ENCODE measurements at places on chromosomes 16 and 17.

DNA sequence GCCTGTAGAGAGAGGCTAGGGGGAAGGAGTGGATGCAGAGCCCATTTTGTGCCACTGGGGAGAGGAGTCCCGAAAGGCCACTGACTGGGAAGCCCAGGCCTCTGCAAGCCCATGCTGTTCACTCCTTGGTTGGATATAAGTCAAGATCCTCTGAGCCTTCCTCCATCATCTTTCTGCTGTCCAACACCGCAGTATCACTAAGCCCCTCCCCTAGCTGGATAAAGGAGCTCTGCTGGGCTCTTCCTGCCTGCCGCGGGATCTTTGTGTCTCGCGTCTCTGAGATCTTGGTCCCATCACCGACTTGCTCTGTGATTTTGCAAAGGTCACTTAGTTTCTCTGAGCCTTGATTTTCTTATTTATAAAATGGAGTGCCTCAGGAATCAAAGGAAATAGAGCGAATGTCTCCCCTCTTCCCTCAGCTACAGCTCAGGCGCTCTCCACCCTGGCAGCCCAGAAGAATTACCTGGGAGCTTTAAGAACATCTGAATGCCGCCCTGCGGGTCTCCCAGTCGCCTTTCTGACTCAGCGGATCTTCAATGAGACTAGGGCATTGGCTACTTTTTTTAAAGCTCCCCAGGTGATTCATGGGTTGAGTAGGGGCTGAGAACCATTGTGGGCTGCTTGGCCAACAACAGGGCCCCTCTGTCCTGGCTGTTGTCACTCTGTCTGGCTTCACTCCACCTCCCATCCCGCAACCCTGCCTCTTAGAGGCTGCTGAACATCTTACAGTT, 25.2 kb upstream of the TMEM220 start:
- DNase-seq, result no peak

- DNase-seq, result no peak
Measured at GRCh38 chr17:35006961-35007360, 26.6 kb downstream of the LIG3 start.

- no peak for DNase-seq
Measured at GRCh38 chr16:1642148-1642547, 30.0 kb downstream of the CRAMP1 start.

GRCh38 chr17:66275651-66276050, 26.8 kb upstream of the PRKCA start:
- DNase-seq, result peak; percentile 3

GRCh38 chr16:29804455-29805231, 1.7 kb upstream of the MAZ start:
- no peak for DNase-seq

GRCh38 chr16:19639986-19640421, 78.0 kb downstream of the KNOP1 start:
- DNase-seq, result no peak

DNA sequence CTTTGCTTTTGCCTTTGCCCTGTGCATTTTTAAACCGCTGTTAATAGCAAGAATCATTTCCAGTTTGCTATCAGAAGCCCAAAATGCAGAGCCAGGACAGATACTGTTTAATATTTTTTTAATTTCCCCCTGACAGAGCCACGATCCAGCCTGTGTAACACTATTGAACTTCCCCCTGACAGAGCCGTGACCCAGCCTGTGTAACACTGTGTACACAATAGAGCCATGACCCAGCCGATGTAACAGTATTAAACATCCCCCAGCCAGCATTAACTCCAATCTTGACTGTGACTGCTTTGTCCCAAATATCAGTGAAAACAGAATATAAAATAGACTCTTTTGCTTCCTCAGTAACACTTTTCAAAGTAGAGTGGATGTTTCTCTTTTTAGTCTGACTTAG, 607.9 kb upstream of the CDH5 start:
- DNase-seq, result no peak

- no peak for DNase-seq
Measured at GRCh38 chr17:6098823-6099180, 28.6 kb downstream of the WSCD1 start.

DNA sequence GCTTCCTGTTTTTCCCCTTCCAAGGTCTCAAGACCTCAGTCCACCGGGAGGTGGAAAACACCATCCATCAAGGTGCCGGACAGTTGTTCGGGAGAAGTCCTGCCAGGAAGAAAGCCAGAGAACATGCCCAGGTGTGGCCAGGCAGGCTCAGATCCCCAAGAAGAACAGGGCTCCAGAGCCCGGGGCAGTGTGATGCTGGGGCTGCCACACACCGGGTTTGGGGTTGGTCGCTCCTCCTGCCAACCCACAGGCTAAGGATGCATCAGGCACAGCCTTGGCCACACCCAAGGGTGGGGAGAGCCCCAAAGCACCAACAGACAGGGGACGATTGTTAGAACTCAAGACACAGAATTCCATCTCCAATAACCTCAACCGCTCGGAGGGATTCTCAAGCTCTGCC, 19.7 kb downstream of the ZFHX3 start:
- no peak for DNase-seq

GRCh38 chr16:2520784-2521531, 787 bp downstream of the AMDHD2 start:
- no peak for DNase-seq

GRCh38 chr17:77802811-77803220, 155.7 kb upstream of the TNRC6C start:
- no peak for DNase-seq

DNA sequence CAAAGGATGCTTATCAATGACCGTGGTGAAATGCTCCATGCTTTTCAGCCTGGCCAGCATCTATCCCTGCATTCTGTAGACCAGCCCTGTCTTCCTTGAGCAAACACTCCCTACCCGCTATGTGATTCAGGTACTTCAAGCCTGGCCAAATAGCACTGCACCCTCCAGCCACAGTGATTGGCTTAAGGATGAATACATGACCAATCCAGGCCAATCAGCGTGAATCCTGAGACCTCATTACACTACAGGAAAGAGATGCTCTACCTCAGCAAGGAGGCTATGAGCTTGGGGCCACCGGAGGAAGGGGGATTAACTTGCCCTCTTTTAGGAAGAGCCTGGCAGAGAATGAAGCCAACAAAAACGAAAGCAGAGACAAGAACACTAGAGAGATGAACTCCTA, 162.5 kb downstream of the ZNF423 start:
- DNase-seq, result no peak

DNA sequence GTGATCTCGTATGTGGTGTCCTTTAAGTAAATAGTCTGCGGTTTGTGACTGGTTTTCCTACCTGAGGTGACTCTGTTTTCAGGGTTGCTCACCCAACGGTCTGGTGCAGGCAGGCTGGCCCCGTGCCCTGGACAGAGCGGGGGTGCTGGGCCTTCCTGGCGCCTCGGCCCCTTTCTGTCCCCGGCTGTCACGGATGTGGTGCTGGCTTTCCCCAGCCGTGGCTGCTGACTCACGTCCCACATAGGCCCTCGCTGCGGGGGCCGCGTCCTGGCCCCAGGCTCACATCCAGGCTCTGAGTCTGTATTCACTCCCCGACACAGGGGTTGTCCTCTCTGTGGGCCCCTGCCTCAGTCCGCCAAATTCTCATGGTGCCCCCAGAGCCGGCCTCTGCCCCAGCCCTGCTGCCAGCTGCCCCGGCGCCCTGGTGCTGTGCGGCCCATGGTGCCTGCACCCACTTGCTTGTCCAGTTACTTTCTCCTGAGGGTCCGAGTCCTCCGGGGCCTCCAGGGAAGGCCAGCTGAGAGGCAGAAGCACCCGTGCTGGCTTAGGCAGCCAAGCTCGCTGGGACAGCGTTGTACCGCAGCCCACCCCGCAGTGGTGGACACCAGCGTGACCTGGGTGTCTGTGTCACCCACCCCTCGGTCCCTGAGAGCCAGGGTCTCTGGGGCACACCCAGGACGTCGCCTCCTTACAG, 5.9 kb downstream of the CHMP6 start:
- DNase-seq, result no peak

GRCh38 chr16:947255-947921, 23.4 kb downstream of the LMF1 start:
- no peak for DNase-seq

GRCh38 chr16:89193576-89194293, 6.6 kb downstream of the SLC22A31 start:
- DNase-seq, result no peak

DNA sequence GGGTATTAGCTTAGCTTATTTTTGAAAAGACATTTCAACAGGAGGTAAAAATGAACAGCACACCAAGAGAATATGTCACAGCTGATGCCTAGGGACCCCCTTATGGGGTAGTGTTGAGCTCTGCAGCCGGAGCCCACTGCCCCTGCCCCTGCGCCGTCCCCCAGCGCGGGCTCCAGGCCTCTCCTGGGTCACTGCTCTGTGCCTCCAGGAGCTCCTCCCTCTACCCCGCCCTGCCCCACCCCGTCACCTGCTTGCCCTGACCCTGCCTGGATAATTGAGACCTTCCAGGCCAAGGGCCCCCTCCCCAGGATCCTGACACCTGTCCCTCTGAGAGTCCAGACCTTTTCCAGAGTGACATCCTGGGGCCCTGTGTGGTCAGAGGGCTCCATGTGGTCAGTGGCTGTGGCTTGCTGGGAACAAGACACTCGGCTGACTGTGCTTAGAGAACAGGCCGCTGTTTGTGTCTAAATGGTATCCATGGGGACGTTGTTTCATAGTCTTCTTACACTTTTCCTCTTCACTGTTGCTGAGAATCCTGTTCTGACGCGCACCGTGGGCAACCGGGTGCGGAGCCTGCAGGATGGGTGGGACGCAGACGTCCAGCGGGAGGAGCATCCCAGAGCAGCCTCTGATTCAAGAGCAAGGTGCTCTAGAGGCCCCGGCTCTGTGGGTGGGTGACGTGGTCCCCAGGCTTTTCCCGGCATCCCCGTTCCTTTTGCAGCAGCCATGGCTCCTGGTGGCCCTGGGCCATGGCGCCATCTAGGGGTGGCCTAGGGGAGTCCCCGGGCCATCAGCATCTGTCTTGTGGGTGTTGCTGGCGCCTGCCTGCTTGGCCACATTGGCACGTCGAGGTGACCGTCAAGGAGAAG, 20.0 kb upstream of the WFIKKN1 start:
- DNase-seq, result peak; percentile 38

DNA sequence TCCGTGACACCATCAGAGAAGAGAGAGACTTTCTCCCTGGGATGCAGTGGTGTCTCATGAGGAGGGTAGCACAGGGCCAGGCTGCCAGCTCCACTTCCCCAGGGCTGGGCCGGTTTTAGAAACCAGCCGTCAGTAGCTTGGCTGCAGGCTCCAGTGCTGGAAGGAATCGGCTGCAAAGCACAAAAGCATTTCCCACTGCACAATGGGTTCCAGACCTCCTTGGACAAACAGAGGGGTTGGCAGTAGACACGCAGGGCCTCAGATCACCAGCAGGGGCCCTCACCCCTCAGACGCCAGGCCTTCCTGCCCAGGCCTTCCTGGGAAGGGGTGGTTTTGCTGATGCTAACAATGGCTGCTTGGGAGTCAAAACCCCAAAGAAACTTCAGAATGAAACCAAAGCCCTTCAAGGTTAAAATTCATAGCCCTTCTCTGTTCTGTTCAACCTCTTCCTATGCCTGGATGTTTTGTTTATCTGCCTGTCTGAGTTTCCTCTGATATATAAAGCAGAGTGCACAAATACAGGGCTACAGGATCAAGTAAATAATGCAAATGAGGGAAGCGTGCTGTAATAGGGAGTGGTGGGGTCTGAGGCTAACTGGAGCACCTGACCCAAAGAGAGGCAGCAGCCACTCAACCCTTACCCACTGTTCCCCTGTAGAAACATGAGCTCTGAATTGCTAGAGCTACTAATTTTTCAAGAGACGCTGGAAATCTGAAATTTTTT, 26.2 kb downstream of the TEKT5 start:
- no peak for DNase-seq

DNA sequence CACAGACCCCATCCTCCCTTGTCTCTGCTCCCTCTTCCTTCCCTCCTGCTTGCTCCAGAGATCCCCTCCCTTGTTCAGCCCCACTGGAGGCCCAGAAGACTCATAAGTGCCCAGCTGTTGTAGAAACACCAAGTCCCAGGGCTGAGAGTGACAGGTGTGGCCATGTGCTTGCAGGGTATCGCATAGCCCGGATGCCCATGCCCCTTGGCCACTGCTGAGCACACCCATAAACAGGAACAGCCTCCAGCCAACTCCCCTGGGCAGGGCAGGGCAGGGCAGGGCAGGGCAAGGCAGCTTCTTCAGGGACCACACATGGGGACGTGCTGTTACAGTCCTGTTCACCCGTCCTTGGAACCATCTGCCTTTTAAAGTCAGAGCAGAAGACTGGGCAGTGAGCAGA, 2.0 kb downstream of the CACNG1 start:
- no peak for DNase-seq

- no peak for DNase-seq
Measured at GRCh38 chr16:49485663-49486062, 112.1 kb downstream of the C16orf78 start.

- peak; percentile 92 for DNase-seq
Measured at GRCh38 chr17:60677308-60678117, at the start of gene BCAS3. Gene BCAS3, plus strand, starts transcription at chr17:60677851.

GRCh38 chr17:58991718-58992331, 114.9 kb downstream of the TRIM37 start:
- no peak for DNase-seq

GRCh38 chr17:29179232-29180033, 765 bp downstream of the MYO18A start:
- DNase-seq, result no peak

DNA sequence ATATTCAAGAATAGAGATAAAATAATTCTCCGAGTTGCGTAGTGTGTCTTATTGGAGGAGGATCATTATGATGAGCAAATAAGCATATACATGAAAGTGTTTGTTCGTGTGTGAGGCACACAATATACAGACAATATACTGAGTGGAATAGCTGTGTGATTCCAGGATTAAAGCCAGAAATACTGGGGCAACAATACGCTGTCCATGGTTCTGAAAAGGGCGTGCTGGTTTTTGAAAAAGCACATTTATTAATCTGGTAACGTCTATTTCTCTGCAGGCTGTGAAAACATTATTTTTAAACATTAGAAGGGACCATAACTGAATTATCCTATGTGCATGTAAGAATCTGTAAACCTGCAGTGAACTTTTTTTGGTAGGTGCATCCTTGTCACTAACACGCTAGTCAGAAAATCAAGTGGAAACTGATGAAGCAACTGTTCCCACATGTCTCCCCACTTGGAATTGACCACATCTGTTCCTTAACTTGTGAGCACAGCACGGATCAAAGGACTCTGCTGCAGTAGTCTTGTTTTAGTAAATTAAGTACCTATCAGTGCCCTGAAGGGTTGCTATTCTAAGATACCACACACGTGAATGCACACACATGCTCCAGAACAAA, 346.0 kb downstream of the GRIN2A start:
- DNase-seq, result no peak

DNA sequence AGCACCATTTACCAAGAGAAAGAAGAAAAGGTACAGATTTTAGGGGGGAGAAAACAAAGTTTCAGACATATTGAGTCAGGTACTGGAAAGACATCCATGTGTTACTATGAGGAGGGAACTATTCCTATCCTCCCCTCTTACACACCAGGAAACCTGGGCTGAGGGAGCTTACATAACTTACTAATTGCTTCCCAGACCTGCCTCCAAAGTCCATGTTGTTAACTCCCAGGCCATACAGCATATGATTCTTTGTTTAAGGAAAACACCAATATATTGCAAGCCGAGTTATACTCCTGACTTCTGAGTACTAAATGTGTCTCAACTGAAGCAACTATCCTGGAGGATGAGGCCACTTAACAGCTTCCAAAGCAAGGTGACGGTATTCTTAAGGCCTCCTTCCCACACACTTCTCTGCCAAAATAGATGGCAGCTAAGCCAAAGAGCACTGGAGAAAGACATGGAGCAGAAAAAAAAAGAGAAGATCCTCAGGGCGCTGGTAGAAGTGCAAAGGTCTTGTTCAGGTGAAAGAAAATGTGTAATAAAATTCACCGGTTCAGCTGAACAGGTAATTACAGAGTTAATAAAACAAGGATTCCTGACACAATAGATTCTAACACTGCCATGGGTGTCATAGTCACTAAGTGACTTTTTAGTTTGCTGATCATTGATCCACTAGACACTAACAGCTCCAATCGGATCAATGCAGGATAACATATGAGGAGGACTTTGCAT, 151.1 kb downstream of the SKAP1 start:
- no peak for DNase-seq

Measured in stimulated activated CD8-positive, alpha-beta memory T cell treated with anti-CD3 and anti-CD28 coated beads, Interleukin-7, amount 100 ng/mL, for 24 hours (primary cell).